Nephron progenitor cell (in vitro differentiated cells): ENCODE measurements at places on chromosomes 5 and 9.

DNA sequence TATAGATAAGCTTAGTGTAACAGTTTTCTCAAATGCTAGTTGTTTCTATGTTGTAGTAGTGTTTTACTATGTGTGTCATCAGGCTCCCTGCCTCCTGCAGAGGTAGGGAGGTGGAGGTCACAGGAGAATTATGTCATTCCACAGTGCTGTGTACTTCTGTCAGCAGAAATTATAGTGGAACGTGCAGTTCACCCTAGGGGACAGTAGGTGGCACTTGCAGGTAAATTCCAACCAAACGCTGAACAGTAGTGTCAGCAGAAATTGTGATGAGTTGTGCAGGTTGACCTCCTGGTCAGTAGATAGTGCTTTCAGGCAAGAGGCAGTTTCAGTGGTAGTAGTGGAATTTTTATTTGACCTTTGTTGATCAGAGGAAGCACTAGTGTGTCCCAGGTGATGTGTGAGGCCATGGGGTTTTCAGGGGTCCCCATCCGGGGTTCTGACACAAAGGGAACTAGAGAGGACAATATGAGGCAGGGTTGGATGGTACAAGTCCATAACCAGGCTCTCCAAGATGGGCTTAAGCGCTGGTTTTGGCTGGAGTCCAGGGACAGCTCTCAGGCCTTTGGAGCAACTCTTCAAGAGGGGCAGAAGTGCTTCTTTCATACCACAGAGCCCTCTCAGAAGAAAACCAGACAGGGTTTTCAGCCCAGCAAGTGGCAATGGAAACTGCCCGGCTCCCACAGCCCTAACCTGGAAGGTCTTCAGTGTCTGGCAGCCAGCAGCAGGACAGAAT is 402.9 kb downstream of the CYLC2 start:
- DNase-seq: peak; percentile 59

DNA sequence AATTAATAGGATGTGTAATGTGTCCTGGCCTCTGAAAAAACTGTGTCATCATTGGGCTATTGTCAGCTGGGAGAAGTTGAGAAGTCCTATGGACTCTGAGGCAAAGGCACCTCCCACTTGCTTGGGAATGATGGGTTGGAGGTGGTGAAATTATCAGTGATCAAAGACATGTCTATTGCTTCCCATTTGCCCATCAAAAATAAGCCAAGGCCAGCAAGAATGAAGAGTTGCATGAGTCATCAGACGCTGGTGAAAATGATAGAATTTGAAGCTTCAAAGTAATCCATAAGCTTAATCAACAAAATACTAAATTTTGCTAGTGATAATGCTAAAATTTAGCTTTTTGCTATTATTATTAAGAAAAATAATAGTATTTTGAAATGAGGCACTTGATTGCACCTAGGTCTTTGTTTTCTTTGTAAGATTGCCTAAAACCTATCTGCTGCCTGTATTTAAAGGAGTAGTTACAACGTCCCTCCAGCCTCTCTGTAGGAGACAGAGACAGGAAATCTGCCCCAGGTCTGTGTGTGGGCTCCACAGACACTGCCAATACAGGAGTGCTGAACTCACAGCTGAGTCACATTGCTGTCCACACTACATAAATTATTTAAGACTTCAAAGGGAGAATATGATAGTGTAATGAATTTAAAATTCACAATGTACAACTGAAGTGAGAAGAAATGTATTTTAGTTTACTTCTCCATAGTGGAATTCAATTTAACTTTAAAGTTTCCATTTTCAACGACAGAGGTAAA is 48.4 kb upstream of the APC start:
- no peak for DNase-seq

DNA sequence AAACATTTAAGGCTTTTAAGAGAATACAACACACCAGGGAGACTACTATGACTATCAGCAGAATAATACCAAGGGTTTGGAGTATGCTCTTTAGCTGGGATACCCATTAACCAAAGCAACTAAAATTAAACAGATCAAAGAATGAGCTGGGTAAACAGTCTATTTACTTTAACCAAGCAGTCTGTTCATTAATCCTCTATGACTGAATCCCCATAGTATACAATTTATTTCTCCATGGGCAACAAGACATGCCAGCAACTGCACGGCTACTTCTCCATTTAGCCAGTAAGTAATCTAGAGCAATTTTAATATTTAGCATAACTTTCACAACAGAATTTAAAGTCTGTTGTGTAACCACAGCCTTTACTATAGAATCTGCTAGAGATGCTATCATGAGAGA is 77.6 kb downstream of the CDO1 start:
- DNase-seq: no peak

GRCh38 chr5:132102101-132102701 is 28.6 kb downstream of the CSF2 start:
- no peak for DNase-seq

- DNase-seq: no peak
These were observed 39.8 kb upstream of the FLT4 start for GRCh38 chr5:180689071-180689694.

GRCh38 chr5:135458921-135459331 is 6.8 kb upstream of the TIFAB start:
- DNase-seq: no peak

GRCh38 chr5:10555277-10555684 is 8.6 kb upstream of the ANKRD33B start:
- no peak for DNase-seq

DNA sequence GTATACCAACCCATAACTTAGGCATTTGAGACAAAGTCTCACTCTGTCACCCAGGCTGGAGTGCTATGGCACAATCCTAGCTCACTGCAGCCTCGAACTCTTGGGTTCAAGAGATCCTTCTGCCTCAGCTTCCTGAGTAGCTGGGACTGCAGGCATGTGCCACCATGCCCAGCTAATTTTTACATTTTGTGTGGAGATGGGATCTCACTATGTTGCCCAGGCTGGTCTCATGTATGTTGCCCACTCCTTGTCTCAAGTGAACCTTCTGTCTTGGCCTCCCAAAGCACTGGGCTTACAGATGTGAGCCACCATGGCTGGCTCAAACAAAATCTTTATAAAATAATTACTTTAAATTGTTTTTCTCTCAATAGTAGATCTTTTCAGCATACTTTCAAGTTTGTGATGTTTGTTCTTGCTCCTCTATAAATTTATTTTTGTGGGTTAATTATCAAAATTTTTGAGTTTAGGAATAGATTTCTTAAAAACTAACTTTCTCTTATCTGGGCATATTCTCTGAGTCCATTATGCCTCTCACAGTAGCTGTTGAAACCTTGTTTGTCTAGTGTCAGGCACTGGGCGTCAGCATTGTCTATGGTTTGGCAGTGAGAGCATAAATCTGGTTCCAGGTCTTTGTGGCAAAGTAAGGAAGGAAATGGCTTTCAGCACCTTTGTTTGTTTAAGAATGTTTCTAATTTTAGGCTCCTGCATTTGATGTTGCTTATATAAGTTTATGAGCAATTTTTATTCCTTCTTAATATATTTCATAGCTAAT is 38.7 kb downstream of the NLN start:
- DNase-seq: no peak

DNA sequence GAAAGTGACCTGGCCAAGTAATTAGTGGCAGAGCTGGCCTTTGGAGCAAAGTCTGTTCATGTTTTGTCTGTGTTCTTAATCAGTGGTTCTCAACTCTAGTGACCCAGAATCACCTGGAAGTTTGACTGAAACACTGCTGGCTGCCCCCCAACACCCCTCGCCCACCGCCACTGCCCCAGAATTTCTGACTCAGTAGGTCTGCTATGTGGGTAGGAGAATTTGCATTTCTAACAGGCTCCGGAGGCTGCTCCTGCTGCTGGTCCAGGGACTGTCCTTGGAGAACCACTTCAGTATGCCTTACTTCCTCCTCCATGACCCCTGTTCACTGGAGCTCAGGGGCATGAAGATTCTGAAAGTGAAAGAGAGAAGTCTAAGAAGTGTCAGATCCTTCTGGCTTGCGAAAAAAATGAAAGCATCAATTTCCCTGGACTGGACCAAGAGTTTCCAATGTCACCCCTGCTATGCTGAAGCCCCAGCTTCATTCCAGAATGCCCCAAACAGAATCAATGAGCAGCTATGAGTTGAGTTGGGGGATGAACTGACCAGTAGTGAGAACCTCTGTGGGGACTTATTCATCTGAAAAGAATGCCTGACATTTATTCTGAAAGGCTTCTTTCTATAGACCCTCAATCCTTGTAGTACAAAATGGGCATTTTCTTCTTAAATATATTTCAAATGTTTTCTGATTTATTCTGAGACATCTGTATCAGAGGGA is 20.8 kb upstream of the COL15A1 start:
- no peak for DNase-seq

- no peak for DNase-seq
These were observed 89.9 kb upstream of the GLIS3 start for GRCh38 chr9:4389755-4390154.

GRCh38 chr5:132760601-132761317 is 13.5 kb downstream of the CCNI2 start:
- no peak for DNase-seq

GRCh38 chr5:151541571-151541970 is 49.6 kb downstream of the FAT2 start:
- DNase-seq: no peak

DNA sequence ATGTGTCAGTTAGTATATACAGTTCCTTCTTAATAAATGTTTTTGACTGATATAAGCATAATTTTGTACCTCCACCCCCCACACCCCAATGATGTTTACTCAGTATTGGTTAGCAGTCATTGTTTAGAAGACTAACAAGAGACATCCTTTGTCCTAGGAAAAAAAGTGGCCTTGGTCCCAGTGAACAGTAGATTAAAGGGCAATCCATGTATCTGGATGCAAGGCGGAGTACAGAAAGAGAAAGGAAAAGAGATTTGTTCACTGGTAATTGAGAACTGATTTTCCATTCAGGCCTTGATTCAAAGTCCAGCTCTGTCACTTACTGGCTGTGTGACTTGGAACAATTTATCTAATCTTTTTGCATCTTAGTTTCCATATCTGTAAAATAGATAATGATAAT is 4.6 kb downstream of the RALGPS1 start:
- DNase-seq: no peak

- no peak for DNase-seq
These were observed 1387.7 kb downstream of the MAT2B start for GRCh38 chr5:164893071-164893470.

DNA sequence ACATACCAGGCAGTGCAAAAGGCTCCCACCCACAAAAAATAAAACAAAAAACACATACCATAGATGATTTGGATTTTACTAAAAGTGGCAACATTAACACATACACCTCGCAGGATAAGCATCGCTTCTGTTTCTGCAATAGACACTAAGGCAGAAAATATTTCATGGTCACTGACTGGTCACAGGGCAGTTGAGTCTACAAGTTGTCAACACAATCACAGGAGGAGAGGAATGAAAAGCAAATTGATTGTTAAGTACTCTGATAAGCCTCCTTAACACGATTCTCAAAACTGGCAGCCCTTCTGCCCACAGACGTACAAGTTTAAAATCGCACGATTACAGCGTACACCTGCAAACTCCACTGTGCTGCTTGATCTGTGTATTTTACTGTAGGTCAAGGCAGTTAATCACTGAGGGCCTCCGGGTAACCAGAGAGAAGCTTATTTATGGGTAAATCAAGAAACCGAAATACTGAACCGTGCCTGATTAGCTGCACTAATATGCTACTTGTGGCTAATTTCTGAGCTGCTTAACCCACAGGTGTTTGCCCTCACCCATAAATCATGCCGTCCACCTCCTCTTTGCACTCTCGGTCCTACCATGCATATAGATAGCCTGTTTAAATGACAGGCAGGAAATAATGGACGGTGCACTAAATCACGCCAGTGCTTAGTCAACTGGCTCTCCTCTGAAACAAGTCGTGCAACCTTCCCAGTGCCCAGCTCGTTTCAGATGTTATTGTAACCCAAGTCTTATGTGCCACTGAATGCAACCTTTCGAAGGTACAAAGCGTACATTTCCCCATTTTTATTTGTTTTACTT is 659.4 kb upstream of the ADAMTS16 start:
- peak; percentile 51 for DNase-seq

DNA sequence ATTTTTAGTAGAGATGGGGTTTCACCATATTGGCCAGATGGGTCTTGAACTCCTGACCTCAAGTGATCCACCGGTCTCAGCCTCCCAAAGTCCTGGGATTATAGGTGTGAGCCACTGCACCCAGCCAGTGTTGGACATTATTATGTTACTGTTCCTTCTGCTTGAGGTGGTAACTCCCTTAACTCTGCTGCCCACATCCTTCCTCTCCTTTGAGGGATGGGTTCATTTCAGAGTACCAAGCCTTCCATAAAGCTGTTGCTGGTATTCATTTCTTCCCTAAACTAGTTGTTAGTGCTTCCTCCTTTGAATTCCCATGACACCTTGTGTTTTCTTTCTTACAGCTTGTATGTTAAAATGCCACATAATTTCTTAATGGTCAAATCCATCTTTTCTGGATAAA is 54.0 kb downstream of the CTNNA1 start:
- no peak for DNase-seq

- DNase-seq: no peak
These were observed 20.3 kb downstream of the QSOX2 start for GRCh38 chr9:136225366-136225747.

DNA sequence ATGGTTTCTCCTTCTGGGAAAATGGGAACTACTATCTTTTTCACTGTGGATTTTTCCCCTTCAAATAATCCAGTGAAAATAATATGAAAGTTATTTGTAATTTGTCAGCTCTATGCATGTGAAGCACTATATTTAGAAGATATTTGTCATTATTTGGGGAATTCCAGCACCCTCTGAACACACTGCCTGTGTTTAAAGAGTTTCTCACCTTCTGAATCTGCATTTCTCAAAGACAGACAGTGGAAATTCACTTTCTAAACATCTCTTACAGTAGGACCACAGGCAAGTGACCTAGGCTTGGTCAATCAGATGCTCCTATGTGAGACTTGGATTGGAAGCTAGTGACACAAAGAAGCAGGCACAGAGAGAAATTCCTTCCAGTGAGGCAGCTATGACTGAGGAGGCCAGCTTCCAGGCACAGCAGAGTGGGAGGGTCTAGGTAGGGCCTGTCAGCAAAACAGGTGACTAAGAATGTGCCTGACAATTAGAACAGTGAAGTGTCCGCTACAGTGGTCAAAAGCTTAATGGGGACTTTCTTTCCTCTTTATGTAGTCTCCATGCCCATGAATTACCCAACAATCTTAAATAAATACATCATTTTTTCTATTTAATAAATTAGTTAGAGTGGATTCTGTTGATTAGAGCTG is 167.2 kb downstream of the HMHB1 start:
- DNase-seq: no peak

DNA sequence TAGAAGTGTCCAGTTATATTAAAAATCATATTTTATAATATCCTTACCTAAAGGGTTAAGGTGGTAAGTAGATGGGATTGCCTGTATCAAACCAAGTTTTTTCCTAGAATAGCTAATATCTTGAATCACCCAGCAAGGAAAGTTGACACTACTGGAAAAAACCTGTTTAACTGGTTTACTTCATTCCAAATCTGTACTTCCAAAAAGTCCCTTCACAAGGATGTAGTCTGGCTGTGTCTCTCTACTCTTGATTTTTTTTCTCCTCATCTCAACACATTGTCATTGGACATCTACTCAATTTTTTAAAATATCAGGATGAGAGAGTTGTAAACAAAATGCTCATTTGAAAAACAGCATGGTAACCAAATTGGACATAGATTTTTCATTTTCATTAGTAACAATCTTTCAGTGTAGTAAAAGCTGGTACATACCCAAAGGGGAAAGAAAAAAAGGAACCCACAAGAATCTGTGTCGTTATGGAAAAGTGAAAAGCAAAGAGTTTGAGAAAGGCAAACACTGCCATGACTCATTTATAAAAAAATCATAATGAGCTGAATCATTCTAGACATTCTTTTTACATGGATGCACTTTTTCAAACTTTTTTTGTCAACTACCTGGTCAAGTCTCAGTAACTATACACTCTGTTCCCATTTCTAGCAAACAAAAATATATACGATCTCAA is 173.5 kb downstream of the GLIS3 start:
- DNase-seq: no peak

GRCh38 chr5:84403773-84404172 is 19.1 kb upstream of the EDIL3 start:
- DNase-seq: no peak
